NCI-H2029 (cell line): ENCODE measurements at places on chromosomes 1 and 21.
A peak's percentile ranks its signal among the peaks of the same experiment; 100 is the strongest.

DNA sequence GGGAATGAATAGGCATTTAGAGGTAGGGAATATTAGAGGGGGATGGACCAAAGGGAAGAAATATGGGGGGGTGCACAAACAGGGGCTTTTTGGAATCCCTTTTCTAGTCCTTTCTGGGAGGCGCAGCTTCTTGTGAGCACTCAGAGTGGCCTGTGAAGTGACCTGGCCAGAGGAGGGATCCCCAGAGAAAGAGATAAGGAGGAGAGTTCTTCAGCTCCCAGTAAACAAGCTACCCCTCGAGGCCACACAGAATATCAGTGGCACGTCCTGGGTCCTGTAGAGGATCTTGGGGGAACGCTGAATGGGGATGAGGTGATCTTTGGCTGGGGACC lies 19.4 kb downstream of the VANGL2 start:
- no peak for DNase-seq

GRCh38 chr1:182367926-182368325 lies 23.7 kb downstream of the GLUL start:
- DNase-seq: no peak

DNA sequence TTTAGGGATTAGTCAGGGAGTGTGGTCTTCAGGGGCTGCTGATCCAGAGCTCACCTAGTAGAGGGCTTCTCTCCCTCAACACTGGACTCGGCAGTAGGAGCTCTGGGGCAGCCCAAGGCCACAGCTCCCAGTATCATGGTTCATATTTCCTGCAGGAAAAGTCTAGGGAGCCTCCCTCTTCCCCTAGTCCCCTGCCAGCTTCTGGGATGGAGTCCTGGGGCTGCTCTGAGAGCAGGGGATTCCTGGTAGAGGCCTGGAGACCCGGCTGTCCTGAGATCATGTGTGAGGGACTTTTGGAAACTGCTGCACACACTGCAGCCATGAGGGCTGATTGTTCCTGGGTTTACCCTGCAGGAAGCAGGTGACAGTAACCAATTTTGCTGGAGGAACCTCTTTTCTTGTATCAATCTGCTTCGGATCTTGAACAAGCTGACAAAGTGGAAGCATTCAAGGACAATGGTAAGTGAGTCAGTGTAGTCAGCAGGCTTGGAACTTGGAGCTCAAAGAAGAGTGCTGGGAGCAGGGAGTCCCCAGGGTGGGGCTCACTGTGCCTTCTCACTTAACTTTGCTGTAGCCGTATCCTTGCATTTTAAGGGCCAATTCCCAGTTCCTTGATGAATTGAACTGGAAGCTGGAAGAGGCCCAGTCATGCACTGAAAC lies 16.3 kb downstream of the STRIP1 start:
- DNase-seq: no peak

GRCh38 chr1:9069326-9070100 lies at the start of gene SLC2A5:
Gene SLC2A5, minus strand, starts transcription at chr1:9069635. Its CDS starts 99 bp downstream, at chr1:9069536.
- DNase-seq: no peak

DNA sequence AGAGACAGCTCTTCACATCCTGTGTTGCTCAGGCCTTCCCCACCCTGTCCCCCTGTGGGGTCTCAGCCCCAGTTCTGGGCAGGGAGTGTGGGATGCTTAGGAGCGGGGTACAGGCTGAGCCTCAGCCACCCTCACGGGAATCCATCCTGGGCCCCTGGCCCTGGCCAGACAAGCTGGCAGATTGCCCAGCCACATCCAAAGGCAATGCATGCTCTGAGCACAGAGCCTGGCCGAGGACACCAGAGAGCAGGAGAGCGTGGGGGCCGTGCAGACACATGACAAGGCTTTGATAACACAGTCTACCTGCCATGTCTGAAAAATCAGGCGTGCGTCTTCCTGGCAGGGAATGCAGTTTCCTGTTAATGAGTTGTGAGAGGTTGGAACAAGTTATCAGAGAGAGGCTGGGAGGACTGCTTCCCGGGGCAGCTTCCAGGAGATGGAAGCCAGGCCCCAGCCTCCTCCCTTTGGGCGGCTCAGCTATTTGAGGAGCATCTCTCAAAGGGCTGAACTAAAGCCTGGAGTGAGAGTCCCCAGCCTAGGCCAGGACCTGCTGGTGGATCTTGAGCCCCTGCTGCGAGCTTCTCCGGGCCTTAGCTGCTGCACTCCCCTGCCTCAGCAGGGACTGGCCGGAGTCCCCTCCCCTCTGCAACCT lies 72.2 kb upstream of the SELENON start:
- peak; percentile 26 for DNase-seq

GRCh38 chr1:101410048-101410878 lies 173.4 kb downstream of the S1PR1 start:
- DNase-seq: no peak

- DNase-seq: no peak
Observed at GRCh38 chr1:24421502-24421901, 5.9 kb downstream of the NIPAL3 start.

GRCh38 chr1:56676571-56677035 lies 31.5 kb downstream of the PRKAA2 start:
- no peak for DNase-seq

- DNase-seq: no peak
Observed at GRCh38 chr21:43322805-43323204, 104.1 kb downstream of the SIK1 start.

GRCh38 chr21:37765221-37765900 lies 150.9 kb downstream of the KCNJ6 start:
- DNase-seq: peak; percentile 3

DNA sequence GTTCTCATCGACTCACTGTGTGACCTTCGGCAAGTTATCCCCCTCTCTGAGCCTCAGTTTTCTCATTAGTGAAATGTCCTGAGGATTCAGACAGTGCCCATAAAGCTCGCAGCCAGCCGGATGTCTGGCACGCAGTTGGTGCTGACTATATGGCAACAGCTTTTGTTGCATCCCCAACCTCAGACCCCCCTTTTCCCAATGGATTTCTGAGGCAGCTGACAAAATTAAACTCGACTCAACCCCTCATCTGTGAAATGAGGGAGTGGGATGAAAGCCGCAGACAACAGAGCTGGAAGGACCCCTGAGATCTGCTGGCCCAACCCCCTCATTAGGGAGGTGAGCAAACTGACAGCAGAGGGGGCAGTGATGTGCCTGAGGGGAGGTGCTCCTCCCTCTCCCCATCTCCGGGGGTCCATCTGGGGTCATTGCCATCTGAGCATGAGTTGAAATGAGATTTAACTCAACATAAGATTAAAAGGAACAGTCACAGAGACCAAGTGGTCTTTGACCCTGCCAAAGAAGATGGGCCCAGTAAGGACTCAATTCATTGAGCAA lies 40.4 kb downstream of the NKAIN1 start:
- DNase-seq: no peak

GRCh38 chr1:21911205-21912001 lies 25.7 kb downstream of the HSPG2 start:
- DNase-seq: no peak

DNA sequence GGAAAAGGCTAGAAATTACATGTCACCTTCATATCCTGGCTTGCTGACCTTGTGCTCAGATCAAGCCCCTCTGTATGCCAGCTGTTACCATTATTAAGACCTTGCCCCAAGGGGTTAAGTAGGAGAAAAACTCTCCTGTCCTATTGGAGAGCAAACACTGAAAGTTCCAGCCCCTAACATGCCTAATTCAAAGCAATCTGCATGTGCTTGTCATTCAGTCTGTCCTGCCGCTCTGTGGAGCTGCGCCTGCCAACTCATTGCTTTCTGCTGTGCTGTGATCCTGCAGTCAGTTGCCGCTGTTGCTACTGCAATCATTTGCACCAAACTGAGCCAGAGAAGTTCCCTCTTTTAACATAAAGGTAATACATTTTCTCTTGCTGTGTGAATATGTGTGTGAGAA lies 113.4 kb downstream of the DISP1 start:
- DNase-seq: peak; percentile 65

GRCh38 chr1:29584776-29585175 lies 348.5 kb downstream of the PTPRU start:
- DNase-seq: no peak

- no peak for DNase-seq
Observed at GRCh38 chr1:246794048-246794827, 70.0 kb downstream of the SCCPDH start.

DNA sequence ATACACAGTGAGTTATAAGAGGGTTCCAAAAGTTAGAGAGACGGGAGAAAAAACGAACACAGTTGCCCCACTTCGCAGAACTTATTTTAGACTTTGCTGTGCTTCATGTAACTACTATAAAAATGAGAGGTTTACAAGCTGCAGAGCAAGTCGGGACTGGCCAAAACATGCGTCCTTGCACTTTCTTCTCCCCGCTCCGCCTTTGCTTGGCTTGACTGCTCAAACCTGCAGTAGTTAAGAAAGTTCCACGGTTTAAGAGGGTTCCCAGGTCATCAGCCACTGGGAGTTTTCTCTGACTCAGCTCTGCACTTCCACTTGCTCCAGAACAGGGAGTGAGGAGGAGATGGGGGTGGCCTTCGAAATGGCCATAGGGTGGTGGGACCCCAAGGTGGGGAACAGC lies 36.2 kb downstream of the CLIC6 start:
- DNase-seq: no peak

- DNase-seq: no peak
Observed at GRCh38 chr1:199449221-199449620, 578.3 kb upstream of the NR5A2 start.

DNA sequence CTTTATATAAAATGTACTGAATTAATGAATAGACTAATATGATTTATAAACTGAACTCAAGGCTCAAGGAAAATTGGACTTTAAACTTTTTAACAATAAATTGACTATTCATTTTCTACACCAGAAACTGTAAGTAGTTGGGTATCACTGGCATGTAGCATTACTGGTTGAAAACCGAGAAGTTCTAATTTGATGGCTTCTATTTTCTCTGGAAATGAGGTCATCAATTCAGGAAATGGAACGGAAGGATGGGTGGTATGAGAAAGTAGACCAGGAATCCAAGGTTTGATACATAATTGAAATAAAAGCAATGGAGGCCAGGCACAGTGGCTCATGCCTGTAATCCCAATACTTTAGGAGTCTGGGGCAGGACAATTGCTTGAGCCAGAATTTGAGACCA lies 50.4 kb downstream of the RERE start:
- no peak for DNase-seq

GRCh38 chr1:188218289-188218688 lies 1389.5 kb downstream of the PLA2G4A start:
- DNase-seq: no peak

GRCh38 chr1:245715970-245716369 lies 561.2 kb downstream of the KIF26B start:
- no peak for DNase-seq

DNA sequence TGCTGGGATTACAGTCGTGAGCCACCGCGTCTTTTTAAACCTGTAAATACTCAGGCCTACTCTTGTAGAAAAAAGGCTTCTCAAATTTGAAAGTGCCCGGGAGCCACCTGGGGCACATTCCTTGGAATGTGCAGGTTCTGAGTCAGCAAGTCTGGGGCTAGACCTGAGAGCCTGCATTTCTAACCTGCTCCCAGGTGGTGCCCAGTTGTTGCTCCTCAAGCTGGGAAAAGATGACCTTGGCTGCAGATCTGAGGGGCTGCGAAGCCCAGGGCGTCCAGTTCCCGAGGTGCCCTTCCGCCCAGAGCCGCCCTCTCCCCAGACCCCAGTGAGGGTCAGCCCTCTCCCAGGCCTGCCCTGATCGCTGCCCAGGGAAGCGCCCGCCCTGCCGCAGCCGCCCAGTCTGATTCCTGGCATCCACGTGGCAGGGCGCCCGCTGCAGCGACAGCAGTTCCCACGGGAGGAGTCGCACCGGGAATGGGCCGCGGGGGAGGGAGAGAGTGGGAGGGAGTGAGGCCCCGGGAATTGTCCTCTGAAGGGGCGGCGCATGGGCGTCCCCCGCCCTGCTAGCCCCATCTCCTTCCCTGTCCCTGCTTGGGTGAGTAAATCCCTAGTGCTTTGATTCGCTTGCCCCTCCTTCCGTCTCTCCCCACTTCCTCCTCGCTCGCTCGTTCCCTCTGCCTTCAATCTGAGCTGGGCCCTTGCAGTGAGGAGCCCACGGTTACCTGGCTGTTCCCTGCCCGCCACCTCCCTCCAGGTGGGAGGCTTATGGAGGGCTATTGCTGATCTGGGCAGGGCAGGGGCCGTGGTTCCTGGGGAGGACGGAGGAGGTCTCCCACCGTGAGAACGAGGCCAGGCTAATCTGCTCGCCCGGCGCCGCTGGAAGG lies 18.8 kb upstream of the TENT5B start:
- DNase-seq: peak; percentile 83

GRCh38 chr1:47931395-47931794 lies 65.8 kb downstream of the TRABD2B start:
- DNase-seq: peak; percentile 92

DNA sequence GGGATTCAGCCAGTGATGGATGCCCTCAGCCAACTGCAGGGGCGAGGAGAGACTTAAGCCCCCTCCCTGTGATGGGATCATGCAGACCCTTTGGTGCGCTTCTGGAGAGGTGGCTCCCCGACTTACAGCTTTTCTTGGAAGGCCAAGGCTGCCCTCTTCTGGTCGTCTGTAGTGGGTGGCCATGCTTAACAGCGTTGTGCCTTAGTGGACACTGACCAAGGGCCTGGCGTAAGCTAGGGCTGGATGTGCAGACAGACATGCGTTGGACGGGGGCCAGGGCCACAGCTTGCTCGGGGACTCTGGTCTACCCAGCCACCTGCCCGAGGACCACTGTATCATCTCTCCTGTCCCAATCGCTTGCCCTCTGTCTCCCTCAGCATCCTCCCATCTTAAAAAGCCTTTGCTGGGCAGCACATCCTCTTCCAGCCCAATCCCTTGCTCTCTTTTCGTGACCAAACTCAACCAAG lies 5.5 kb downstream of the AZIN2 start:
- DNase-seq: no peak

GRCh38 chr1:54105080-54105479 lies 47.7 kb downstream of the CDCP2 start:
- no peak for DNase-seq

DNA sequence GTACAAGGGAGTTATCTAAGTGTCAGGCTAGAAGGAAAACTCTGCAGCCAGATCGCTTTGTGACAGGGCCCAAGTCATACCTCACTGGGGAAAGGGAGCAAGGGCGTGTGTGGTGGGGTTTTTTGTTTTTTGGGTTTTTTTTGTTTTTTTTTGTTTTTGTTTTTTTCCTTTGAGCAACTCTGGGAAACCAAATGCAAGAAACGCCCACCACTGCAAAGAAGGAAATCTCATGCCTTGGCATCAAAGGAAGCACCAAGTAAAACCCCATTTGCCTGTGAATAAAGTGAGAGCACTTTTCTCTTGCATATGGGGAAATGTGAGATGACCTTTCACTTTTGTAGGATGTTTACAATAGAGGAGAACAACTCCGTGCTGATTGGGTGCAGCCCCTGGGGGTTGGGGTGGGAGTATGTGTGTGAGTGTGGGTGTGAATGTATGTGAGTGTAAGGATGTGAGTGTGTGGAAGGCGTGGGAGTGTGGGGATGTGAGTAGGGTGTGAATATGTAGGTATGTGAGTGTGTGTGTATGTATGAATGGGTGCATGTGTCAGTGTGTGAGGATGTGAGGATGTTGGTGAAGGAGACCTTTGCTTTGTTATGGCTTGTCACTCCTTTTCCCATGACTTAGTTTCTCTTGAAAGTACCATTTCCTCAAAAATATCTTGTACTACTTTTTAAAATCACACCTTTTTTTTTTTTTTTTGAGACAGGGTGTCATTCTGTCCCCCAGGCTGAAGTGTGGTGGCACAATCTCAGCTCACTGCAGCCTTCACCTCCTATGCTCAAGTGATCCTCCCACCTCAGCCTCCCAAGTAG lies 34.6 kb downstream of the IL12RB2 start:
- DNase-seq: no peak
